ENCODE measurements at places on chromosomes 11 and 22. TPM values are rescaled to one million over a fixed set of nuclear protein-coding genes. Genes with fewer than 3 reads are reported as not detected.

The MPPED1 gene
- total RNA-seq: not detected

The CSNK1E gene
- total RNA-seq: 194 TPM

The IL10RA gene
- total RNA-seq: not detected

The MS4A2 gene
- not detected for total RNA-seq

The IL18BP gene
- total RNA-seq: 1.7 TPM

The FLRT1 gene
- not detected for total RNA-seq

Measured in foreskin keratinocyte (primary cell).